ENCODE measurements at places on chromosomes 7 and 10. TPM values are rescaled to one million over a fixed set of nuclear protein-coding genes. Genes with fewer than 3 reads are reported as not detected.
A peak's percentile ranks its signal among the peaks of the same experiment; 100 is the strongest.

DNA sequence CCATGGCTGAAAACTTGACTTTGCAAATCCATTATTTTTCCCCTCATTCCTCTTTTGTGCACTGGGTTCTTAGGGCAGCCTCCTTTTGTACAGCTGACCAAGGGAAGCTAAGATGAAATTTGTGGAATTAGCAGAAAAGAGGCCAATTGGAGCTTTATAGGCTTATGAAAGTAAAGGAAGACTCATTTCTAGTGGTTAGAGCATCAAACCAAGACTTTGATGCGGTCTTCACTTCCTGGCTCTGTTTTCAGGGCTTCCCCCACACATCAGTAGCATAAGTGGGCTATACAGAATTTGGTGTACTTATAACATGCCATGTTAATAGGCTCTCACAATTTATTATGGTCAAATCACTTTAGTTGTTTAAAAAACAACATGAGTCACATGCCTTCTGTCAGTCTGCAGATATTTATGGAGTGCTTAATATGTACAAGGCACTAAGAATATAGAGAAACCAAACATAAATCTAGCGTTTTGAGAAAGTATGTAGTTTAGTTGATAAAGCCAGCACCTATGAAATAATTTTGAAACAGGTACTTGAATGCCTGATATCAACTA is 5.7 kb downstream of the AUTS2 start:
- DNase-seq, result no peak

GRCh38 chr7:1692515-1693418 is 22.7 kb downstream of the ELFN1 start:
- no peak for DNase-seq

- no peak for DNase-seq
Measured at GRCh38 chr7:33650828-33651227, 254.5 kb upstream of the BMPER start.

DNA sequence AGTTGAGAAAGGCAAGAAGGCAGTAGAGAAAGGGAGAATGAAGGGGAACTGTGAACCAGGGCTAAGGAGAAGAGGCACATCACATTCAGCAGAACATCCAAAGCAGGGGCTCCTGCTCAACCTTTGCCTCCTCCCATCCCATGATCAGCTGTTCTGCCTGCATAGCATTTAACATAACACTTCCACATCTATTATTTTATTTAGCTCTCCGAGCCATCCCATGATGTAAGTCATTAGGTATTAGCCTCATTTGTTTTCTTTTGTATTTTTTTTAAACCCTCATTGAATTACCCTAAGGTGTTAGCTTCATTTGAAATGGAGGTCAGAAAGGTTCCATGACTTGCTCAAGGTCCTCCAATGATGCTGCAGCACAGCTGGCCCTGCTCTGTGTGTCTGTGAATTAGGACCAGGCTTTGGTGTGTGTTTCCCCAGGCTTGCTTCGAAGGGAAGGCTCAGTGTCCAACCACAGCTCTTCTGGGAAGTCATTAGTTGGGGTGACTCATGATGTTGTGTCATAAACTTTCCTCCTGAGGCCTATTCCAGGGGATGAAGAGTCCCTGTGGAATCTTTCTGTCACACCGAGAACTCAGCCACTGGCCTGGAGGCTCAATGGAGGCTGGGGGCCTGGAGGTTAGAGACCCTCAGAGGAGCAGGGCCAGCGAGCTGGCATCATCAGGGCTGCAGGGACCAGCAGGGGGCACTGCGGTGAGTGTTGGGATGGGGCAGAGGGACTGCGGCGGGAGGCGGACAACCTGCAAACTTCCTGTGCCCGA is 16.5 kb downstream of the NPFFR1 start:
- DNase-seq, result peak; percentile 48

GRCh38 chr7:999941-1000935 is 17.3 kb downstream of the CYP2W1 start:
- DNase-seq, result no peak

DNA sequence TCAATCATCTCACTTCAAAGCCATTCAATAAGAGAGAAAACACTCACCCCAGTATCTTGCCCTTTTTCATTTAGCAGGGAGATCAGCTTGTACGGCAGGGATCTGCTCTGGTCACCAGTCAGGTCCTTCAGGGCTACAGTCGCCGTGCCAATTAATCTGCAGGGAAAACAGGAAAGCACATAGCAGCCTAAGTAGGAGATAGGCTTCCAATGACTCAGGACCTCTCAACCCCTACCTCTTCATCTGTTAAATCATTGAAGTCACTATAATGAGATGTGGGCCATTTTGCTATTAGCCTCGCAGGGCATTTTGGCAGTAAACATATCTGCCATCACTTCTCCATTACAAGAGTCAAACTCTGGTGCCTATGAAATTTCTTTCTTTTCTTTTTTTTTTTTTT is 50.8 kb downstream of the MYOF start:
- DNase-seq, result no peak

- DNase-seq, result peak; percentile 50
Measured at GRCh38 chr7:105336009-105336408, 52.7 kb downstream of the SRPK2 start.

- no peak for DNase-seq
Measured at GRCh38 chr10:633279-634245, 55.9 kb downstream of the DIP2C start.

- DNase-seq, result no peak
Measured at GRCh38 chr10:22054961-22055360, 51.4 kb upstream of the DNAJC1 start.

DNA sequence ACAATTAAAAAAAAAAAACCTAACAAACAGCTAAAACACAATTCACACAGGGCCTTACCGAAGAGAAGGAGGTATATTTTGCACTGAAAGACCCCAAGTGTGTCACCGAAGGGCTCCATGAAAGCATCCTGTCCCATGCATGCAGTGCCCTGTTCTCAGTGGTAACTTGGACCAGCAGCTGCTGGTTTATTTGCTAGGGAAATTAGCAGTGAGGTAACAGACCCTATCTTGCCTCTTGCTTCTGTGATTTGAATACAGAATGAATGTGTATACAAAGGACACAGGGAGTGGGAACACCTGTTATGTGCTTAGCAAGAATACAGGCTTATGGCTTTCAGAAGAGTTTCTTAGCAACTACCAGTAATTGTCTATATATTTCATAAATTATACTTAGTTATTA is at the start of gene HEPACAM2:
Gene HEPACAM2 (minus strand): TSS at position 160 of the 400 bp plus-strand sequence.
- DNase-seq, result no peak

DNA sequence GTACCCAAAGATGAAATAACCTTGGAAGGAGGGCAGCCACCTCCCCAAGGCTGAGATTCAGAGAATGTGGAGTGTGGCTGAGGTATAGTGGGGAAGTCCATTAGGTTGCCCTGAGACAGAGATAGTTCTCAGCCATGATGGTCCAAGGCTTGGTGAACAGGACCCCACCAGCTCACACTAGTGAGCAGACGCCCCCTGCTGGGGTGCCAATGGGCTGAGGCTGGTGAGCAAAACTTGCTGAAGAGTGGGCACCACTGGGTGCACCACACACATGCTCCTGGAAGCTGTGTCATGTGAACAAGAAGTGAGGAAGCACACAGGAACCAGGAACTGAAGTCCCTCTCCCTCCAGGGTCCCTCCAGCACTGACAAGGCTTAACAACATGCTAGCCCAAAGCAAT is 8.9 kb downstream of the FBXL13 start:
- DNase-seq, result peak; percentile 75

DNA sequence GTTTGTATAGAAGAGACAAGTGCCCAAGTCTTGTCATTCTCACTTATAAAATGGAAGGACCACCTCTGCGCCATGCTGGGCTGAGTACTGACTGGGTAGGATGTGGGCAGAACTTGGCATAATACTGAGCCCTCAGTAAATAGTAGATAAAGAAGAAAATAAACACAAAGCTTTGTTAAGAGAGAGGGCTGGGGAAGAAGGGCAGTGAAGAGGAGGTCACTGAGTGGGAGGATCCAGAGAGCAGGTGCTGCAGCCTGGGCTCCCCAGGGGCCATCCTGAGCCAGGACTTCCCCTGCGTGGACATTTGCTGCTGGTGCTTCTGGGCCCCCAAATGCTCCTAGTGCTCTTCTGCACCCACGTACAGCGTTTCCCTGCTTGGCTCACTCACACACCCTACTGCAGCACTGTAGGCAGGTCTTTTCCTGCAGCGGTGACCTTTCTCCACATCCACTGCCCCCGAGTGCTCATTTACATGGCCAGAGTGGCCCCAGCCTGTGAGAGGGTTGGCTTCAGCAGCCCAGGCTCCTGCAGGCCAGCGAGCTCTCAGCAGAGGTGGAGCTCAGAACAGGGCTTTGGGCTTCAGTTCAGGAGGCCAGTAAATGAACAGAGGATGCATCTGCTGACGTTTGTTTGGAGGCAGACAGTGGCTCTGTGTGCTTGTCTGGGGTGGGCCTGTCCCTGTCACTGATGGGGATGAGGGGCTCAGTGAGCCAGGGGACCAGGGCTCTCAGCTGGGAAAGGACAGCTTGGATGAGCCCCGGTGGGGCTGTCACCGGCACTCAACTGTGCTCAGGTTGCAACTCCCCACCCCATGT is 164.6 kb downstream of the ADARB2 start:
- no peak for DNase-seq

DNA sequence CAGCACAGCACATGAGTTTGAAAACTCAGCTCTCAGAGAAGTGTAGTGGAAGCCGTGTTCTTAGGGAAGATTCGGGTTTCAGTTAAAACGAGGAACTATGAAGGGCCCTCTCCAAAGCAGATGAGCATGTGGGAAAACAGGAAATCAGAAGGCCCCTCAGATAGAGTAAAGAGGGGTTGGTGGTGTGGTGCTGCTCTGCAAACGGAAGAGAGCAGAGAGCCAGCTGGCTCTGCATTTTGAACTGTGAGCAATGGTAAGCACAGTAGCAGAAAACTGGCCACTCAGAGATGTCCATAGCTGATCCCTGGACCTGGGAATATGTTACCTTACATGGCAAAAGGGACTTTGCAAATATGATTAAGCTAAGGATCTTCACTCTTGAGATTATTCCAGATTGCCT is 27.9 kb upstream of the CUL1 start:
- DNase-seq, result no peak

GRM3 gene
- total RNA-seq, result not detected

ACSM6 gene
- total RNA-seq, result not detected

IDI2 gene
- not detected for total RNA-seq

NACAD gene
- 0.10 TPM for total RNA-seq

IL6 gene
- not detected for total RNA-seq

All from HT-29 (cell line).